Amygdala (tissue), 56 donors: ENCODE measurements at places on chromosomes 4 and X.

DNA sequence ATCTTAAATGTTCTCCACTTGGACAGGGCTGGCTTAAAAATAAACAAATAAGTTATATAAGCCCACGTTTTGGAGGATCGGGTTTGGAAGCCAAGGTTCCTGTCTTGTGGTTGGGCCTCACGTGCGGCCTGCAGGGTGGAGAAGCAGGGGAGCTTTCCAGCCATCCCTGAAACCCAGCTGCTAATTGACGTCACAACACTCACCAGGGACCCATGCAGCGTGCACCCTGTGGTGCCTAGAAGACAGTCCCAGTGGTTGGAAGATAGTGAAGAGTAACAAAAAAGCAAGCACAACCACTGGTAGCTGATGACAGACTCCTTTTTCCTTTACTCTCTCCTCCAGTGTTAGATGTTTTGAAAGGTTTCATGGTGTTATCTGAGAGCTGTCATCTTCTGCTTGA, 142.0 kb upstream of the RBPJ start:
- DNase-seq = no peak

DNA sequence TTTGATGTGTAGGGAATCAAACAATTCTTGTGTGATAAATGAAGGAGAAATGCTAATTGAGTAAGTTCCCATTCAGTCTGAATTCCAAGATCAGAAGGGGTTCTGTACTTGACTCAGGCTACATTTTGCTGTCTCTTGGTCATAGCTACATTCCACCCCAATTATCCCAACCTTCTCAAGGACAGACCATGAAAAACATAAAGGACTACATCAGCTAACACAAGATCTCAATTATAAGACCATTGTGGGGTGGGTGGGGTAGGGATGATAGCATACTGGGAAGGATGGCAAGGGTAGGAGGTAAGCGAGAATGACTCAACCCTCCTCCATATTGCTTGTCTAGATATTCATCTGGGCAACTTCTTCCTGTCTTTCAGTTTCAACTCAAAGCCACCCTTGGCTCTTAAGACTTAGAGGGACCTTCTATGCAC, 87.4 kb upstream of the ETNPPL start:
- DNase-seq = no peak

GRCh38 chr4:152039023-152039481, 278.2 kb upstream of the GATB start:
- no peak for DNase-seq

DNA sequence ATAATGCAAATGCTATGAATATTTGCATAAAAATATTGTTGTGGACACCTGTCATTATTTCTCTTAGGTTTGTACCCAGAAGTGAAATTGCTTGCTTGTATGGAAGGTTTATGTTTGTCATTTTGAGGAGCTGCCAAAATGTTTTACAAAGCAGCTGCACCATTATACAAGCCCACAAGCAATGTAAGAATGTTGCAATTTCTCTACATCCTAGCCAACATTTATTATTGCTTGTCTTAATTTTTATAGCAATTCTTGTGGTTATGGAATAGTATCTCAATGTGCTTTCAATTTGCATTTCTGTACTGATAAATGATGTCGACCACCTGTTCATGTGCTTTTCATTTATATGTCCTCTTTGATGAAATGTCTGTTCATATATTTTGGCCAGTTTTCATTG, 18.7 kb upstream of the RBMX start:
- no peak for DNase-seq

- DNase-seq = no peak
These were observed 60.9 kb downstream of the ANAPC4 start for GRCh38 chr4:25437926-25438325.

DNA sequence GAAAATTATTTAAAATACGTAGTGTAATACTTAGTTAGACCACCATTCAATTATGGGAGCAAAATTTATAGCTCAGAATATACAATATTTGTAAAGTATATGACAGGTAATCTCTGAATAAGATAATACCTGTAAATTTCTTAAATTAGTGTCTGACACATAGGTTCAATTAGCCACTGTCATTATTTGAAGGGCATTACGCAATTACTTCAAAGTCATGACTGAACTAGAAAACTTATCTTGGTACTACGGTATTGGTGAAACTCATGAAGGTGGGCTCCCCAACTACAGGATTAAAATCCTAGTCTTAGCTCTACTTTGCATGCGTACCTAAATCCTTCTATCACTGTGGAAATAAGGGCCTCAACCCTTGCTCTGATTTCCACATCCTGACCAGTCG, 860.7 kb downstream of the PCDH19 start:
- DNase-seq = no peak

GRCh38 chrX:69014200-69014599, 151.1 kb downstream of the PJA1 start:
- no peak for DNase-seq

DNA sequence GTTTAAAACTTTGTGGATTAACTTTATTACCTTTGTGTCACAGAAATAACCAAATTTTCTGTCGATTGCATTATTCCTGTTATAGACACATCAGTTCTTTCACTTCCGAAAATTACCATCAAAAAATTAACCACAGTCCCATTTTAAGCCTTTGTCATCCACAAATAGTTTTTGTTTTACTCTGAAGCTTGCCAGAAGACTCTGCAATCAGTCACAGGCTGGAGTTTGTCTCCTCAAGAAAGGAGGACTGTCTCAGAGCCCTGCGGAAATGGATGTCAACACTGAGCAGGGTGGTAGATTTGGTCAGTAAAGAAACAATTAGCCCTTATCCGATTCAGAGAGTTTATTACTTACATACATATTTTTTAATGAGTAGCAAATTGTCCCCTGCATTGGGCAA, 20.1 kb upstream of the TCEAL4 start:
- DNase-seq = no peak

GRCh38 chr4:135718019-135718418, 1516.4 kb upstream of the PABPC4L start:
- DNase-seq = no peak

GRCh38 chrX:41705680-41706374, 17.1 kb downstream of the GPR34 start:
- DNase-seq = no peak

DNA sequence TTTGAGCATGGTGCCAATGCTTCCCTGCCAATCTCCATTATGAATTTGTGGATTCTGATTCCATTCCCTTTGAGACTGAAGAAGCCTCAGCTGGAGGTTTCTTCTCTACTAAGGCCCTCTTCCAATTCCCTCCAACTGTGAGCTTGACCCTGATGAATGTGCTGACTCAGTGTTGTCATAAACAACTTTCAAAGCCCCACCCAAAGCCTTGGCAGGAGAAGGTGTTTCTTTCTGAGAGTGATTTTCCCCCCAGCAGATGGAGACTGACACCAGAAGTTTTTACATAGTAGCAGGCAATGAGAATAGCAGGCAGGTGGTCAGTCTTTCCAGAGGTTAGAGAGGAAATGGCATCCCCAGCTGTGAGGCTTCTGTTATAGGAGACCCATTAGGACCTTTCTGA, 53.1 kb downstream of the OCRL start:
- DNase-seq = no peak

GRCh38 chr4:110059556-110060191, 138.7 kb downstream of the ELOVL6 start:
- DNase-seq = no peak

DNA sequence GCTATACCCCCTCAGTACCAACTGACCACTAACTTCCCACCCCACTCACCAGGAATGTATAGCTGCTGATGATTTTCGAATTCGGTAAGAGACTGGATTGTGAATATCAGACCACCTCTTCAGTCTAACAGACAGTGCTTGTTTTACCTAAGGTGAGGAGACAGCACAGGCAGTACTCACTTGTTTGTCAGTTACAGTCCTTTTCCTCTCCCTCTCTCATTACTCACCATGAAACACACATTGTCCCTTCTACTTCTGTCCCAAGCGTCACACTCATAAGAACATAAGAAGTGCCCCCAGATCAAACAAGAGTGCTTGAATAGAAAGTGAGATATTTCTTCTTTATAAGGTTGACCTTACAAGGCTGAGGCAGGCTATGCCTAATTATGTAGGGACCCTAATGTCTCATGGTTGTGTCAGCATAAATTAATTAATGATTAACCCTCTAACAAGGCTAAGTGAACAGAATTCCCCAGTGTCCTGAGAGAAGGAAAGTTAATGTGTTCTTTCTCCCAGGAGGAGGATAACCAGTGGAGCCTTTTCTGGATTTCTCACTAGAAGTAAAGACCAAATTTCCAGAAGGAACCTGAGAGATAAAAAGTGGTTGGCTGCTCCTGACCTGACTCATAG, 32.2 kb downstream of the ZCCHC12 start:
- no peak for DNase-seq

- no peak for DNase-seq
These were observed 408.6 kb downstream of the ADAM29 start for GRCh38 chr4:175326796-175327195.

- no peak for DNase-seq
These were observed 1461.1 kb downstream of the TECRL start for GRCh38 chr4:62948108-62948507.

GRCh38 chr4:92847026-92847425, 543.3 kb downstream of the GRID2 start:
- DNase-seq = no peak

DNA sequence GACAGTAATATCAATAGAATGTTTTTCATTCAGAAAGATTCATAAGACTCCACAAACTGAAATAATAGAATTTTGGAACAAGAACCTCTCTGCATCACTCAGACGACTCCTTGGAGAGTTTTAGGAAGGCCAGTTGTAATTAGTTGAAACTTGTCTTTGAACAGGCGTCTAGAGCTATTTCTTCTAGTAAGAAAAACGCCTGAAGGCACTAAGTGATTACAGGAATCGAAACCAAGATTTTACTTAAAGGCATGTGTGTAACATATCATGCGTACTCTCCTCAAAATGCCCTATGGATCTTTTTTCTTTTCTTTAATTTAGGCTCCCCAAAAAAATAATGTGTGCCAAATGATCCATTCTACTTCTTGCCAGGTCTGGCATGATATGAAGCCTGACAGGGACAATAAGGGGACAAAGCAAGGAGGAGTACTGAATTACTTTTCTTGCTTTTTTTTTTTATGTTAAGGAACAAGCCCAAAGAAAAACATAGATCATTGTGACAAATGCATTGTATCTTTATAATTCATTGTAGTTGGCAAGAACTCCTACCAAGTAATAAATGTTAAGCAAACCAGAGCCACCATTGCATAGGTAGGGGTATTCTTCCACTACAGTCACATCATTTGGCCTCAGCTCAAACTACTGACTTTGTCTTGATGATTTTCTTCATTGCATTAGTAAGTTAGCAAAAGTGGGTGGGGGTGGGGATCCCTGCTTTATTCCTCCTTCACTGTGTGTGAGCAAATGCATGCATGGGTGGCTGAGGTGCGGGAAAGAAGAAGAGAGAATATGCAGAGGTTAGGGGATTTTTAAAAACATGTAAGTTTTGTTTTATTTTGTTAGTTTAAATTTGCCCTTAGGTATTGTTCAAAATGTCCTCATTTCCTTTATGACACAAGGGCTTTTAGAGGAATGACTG, 79.9 kb upstream of the ATOH1 start:
- no peak for DNase-seq

DNA sequence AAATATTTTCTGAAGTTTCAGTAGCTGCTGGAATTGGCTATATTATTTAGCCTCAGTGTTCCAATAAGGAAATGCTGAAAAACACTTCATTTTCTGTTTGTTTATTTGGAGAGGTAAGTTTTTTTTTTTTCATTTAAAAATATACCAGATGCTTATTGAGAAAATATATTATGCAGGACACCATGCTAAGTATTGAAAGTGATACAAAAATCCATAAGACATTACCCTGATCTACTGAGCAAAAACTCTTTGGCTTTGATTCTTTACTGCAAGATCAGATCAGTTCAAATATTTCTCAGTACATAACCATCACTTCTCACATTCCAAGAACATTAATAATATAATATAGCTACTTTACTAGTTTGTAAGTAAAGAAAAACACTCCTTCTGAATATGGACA, 123.4 kb upstream of the PACRGL start:
- no peak for DNase-seq

GRCh38 chr4:41358647-41359421, 102.1 kb downstream of the UCHL1 start:
- DNase-seq = no peak

DNA sequence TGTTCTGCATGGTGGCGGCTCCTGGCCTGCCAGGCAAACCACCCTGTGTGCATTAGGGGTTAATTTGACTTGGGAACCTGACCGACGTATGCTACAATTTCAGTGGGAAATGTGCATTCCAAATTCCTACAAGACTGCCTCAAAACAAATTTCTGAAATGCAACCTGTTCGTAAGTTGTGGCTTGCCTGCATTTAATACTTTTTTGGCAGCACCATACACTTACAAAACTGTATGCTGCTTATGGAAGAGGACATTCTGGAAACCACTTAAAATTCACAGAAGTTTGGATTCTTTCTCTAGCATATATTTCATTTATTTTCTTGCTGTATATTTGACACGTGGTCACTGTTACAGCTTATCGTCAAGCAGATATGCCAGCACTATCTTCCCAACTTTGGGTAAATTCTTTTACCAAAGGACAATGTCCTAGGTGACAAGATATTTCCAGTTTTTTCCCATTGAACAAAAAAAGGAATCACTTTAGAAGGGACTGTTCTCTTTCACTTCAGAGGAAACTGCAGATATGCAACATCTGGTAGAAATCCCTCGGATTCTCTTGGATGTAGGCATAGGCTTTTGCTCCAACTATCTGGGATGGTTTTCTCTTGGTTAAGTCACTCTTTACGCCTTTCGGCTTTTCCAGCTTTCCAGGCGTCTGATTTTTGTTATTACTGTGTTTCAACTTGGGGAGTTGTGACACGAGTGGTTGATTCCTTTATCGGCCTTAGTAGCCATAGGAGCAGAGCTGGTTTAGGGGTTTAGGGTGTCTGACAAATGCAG, 9.7 kb upstream of the TENM3 start:
- DNase-seq = no peak

GRCh38 chrX:101386542-101386885, 523 bp upstream of the BTK start:
- no peak for DNase-seq

DNA sequence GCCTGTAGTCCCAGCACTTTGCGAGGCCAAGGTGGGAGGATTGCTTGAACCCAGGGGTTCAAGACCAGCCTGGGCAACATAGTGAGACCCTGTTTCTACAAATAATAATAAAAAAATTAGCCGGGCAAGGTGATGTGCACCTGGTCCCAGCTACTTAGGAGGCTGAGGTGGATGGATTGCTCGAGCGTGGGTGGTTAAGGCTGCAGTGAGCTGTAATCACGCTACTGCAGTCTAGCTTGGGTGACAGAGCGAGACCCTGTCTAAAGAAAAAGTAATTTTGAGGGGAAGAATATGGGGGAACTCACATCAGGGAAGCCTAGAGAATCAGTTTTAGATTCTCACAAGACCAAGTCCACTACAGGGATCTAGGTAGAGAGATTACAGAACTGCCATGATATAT, 28.9 kb upstream of the LCORL start:
- DNase-seq = no peak
